Germinal center (tissue), 1 donor: ENCODE measurements at places on chromosomes 3 and 15.
A peak's percentile ranks its signal among the peaks of the same experiment; 100 is the strongest.

DNA sequence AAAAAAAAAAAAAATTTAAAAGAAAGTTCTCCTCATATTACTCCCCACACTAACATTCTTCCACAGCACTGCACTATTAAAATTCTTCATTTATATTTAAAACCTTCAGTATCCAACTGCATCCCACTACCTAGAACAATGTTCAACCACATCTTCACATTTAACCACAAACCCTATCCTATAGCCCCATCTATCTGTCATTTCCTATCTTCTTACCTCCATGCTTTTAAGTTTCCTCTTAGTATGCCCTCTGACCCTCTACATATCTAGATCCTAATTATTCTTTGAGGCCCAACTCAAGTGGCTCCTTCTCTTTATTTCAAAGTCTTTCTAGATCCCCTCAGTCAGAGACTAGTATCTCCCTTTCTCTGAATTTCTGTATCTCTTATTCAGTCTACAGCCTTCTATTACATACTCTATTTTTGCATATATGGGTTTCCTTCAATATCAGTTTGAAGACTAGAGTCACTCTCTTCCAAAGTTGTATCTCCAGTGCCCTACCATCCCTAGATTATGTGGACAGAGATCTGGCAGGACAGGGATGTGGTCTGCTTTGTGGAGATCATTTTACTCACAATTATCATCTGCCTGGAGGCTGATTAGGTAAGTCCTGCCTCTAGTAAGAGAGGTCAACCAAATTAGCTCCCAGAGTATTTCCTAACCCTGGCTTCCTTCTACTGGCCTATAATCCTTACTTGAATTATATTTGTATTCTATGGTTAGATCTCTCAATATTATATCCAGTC lies 1.4 kb downstream of the CIAO2A start:
- DNase-seq: no peak

GRCh38 chr3:37551857-37552256 lies 309.8 kb upstream of the CTDSPL start:
- no peak for DNase-seq

DNA sequence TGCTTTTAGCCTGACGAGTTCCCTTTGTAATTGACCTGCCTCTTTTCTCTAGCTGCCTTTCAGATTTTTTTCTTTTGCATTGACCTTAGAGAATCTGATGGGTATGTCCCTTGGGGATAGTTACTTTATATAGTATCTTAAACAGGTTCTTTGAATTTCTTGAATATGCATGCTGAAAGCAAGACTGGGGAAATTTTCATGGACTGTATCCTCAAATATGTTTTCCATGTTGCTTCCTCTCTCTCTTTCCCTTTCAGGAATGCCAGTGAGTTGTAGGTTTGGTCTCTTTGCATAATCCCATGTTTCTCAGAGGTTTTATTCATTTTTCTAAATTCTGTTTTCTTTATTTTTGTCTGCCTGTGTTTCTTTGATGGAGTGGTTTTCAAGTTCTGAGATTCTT lies 81.8 kb upstream of the CPNE4 start:
- no peak for DNase-seq

DNA sequence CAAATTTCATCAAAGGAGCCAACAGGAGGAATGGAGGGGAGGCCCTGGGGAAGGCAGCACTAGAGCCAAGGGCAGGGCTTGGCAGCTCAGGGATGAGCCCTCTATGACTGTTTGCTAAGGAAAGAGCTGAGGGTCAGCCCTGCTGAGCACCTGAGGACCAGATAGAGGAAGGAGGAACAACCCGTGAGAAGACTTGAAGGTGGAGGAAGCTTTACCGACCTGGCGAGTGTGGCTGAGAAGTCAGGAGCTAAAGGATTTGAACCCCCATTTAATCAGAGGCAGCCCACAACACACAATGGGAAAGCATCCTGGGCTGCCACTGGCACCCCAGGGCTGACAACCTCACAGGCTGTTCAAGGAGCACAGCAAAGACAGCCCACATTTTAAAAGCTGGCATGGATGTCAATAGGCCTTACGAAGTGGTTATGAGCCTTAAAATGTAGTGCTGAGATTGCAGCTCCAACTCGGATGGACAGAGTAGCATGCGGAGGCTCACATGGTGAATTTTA lies 20.7 kb upstream of the LRRC2 start:
- no peak for DNase-seq

DNA sequence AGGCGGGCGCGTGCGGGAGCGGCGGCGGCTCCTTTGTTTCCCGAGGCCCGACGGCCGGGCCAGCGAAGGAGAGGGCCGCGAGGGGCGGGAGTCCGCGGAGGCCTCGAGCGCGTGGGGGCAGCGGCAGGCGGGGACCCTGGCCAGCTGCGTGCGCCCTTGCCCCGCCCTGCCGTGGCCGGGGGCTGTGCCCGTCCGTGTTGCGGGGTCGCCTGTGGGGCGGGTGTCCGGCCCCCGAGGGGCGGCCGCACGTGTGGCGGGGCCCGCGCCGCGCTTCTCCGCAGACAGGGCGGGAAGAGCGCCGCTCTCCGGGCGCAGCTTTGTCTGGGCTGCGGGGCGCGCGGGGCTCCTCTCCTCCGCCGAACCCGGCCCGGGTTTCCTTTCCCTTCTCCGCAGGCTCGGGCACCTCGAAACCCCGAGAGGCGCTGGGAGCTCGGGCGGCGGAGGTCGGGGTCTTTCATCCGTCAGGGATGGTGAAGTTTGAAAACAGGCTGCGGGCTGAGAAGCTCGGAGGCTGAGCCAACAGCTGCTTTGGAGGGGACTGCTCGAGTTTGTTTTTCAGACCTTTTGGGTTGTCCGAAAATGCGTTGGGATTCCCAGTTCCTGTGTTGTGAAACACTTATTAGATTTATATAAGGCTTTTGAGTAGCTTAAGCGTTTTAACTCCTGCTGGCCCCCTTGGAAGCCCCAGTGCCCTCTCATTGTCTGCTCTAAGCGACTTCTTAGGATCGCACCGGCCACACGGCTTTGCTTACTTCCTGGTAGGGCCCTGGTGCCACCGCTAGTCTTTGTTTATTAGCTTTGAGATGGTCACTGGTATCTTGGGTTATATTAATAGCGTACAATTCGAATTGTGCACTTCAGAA lies 817 bp downstream of the USP3 start:
- peak; percentile 37 for DNase-seq

DNA sequence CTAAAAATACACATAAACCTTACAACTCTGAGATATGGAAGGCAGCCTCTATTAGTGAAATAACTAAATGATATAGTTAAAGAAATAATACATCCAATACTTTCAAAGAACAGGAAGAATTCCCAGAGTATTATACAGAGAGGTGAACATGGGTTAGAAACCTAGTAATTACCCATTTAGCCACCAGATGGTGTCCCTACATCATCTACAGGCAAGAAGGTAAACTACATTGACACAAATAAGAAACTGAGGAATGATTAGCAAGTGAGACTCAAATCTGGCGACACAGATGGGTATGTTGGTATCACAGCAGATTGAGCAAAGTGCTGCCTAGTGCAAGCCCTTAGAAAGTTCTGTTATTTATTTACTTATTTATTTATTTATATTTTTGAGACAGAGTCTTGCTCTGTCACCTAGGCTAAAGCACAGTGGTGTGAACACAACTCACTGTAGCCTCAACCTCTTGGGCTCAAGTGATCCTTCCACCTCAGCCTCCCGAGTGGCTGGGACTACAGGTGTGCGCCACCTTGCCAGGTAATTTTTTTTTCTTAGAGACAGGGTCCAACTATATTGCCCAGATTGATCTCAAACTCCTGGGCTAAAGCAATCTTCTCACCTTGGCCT lies 28.2 kb downstream of the NEK4 start:
- peak; percentile 37 for DNase-seq

DNA sequence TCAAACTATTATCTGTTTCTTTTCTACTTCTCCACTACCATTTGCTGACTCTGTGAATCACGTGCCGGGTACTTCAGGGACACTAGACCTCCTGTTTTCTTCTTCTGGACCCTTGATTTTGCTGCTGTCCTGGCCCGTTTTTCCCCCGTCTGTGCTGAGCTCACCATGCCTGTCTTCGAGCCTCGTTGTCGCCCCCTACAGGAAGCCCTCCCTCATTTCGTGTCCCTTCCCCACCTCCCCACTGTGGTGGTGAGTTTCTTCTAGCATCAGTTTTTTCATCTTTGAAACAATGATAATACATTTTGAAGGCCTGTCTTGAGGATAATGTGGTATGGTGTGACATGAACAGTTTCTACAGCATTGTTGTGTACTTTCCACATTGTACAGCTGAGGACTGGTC lies 12.8 kb downstream of the GABRG3 start:
- no peak for DNase-seq

GRCh38 chr15:59165726-59166125 lies 40.9 kb upstream of the LDHAL6B start:
- DNase-seq: no peak

- no peak for DNase-seq
Observed at GRCh38 chr3:194384156-194384555, 14.6 kb upstream of the LRRC15 start.

GRCh38 chr3:165459924-165460835 lies 264.0 kb upstream of the SLITRK3 start:
- no peak for DNase-seq
